ENCODE measurements at places on chromosomes 5 and 9.

DNA sequence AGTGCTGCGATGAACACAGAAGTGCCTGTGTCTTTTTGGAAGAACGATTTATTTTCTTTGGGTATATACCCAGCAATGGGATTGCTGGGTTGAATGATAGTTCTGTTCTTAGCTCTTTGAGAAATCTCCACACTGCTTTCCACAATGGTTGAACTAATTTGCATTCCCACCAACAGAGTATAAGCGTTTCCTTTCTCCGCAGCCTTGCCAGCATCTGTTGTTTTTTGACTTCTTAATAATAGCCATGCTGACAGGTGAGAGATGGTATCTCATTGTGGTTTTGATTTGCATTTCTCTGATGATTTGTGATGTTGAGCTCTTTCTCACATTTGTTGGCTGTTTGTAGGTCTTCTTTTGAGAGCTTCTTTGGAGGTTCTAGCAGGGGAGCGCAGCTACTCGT lies 134.6 kb downstream of the TENT4A start:
- DNase-seq: no peak

- peak; percentile 54 for DNase-seq
Measured at GRCh38 chr5:30040488-30041118, 1152.9 kb upstream of the CDH6 start.

DNA sequence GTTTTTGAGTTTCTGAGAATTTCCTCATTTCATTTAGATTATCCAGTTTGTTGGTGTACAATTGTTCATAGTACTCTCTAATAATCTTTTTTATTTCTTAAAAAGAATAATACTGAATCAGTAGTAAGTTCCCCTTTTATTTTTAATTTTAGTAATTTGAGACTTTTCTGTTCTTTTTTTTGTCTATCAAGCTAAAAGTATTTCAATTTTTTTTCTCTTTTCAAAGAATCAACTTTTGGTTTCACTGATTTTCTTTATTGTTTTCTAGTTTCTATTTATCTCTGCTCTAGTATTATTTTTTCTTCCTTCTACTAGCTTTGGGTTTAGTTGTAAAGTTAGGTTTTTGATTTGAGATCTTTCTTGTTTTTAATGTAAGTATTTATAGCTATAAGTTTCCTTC lies 60.6 kb upstream of the ARL15 start:
- DNase-seq: no peak

GRCh38 chr9:84829997-84830696 lies 160.6 kb downstream of the NTRK2 start:
- no peak for DNase-seq

GRCh38 chr5:174146556-174146955 lies 101.0 kb downstream of the NSG2 start:
- no peak for DNase-seq

- no peak for DNase-seq
Measured at GRCh38 chr5:67989456-67989855, 226.1 kb upstream of the PIK3R1 start.

- no peak for DNase-seq
Measured at GRCh38 chr5:4306057-4306456, 710.4 kb downstream of the IRX1 start.

DNA sequence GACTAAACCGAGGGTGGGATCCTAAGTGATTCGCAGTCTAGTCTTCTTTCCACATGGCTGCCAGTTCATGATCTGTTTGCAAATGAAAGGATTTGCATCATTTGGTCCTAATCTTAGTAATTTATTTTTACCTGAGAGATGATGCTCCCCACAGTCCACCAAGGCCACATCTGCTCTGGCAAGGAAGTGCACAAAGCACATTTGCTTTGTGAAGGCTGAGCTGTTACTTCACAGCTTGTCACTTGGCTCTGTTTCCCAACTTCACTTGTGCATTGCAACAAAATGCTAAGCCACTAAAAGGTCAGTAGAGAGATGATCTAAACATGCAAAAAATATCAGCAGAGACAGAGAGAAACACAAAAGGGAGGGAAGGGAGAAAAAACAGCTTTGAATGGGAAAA lies 128.5 kb upstream of the VLDLR start:
- no peak for DNase-seq

DNA sequence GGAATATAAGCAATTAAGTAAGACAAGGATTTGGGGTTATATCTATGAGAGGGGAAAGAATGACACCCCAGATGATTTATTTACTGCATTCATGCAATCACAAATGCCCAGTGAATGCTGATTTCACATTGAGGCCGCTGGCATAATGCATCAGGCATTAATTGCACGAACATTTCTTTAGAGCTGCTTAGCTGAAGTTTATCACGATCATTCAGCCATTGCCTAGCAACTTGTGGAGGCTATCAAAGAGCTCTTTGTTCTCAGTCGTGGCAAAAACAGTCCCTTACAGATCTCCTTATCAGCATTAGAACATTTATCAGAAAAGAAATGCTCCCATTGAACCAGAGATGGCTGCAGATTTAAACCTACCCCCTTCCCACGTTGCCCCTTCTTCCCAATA lies 88.7 kb upstream of the PRRC1 start:
- DNase-seq: no peak

DNA sequence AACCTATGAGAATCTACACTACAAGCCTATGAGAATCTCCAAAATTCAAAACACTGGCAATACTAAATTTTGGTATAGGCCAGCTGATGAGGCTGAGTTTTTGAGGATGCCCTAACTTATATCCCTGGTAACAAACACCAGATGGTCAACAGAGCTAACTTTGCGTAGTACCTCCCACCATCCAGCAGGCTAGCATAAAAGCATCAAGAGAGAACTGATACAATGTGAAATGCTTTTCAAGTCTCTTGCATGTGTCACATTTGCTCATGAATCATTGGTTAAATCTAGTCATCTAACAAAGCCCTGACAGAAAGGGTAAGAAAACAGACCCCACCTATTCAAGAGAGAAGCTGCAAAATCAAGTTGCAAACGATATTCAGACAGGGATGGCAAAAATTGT lies 1609.7 kb upstream of the CDH9 start:
- DNase-seq: peak; percentile 49

- no peak for DNase-seq
Measured at GRCh38 chr9:87685871-87686519, 39.9 kb upstream of the CTSL start.

- DNase-seq: no peak
Measured at GRCh38 chr5:125798307-125798706, 624.9 kb upstream of the GRAMD2B start.

DNA sequence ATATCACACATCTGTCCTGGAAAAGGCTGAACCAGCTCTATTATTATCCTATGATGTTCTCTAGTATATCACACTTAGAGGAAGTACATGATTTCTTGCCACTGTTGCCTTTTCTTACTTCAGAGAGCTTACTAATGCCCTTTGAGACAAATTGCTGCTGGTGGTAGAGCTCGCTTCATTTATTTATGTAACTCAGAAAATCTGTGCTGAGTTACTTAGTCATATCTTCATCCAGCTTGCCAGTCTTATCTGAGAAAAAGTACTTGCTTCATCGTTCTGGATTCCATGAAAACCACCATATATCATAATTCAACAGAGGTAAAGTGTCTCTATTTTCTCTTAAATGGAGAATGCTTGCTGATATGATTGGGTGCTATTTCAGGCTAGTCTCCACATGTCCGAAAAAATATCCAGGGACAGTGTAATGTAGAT lies 26.6 kb downstream of the PTPDC1 start:
- DNase-seq: no peak

DNA sequence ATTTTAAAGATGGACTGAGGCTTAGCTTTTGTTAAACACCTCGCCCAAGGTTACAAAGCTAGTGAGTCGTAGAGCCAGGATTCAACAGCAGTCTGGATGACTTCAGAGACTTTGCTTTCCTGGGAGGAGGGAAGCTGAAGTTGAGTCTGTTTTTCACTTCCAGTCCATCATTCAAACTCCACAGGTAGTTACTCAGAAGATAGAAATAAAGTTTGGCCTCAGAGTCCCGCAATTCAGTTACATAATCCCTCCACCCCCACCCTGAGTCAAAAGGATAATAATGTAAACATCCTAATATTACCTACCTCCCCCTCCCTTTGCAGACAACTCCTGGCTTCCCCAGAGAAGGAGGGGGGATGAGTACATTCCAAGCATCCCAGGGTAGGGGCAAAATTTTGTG lies 8.1 kb downstream of the HBEGF start:
- peak; percentile 38 for DNase-seq

GRCh38 chr5:79590396-79590999 lies 21.7 kb upstream of the TENT2 start:
- no peak for DNase-seq

DNA sequence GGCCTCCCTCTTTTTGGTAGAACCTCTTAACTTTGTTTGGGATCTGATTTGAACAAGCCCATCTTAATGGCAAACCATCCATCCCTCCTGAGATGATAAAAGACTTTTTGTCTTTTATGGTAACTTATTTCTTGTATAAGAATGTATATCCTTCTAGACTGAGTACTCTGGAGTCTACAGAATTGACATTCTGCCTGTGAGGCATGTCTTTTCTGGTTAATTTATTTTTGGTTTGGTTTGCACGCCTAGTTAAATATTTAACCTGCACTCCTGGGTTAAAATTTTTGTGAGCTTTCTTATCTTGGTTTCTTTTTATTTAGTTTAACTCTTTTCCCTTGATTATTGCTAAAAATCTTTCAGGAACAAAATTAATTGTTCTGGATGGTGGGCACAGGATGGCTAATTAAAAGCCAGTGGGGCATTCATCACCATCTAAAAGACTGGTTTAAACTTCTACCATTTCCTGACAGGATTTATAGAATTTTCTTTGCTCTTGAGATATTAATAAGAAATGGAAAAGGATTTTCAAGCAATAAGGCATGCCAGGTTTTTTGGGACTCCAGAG lies 50.3 kb downstream of the PHAX start:
- DNase-seq: no peak

GRCh38 chr5:59186623-59187022 lies 603.7 kb downstream of the RAB3C start:
- DNase-seq: no peak

DNA sequence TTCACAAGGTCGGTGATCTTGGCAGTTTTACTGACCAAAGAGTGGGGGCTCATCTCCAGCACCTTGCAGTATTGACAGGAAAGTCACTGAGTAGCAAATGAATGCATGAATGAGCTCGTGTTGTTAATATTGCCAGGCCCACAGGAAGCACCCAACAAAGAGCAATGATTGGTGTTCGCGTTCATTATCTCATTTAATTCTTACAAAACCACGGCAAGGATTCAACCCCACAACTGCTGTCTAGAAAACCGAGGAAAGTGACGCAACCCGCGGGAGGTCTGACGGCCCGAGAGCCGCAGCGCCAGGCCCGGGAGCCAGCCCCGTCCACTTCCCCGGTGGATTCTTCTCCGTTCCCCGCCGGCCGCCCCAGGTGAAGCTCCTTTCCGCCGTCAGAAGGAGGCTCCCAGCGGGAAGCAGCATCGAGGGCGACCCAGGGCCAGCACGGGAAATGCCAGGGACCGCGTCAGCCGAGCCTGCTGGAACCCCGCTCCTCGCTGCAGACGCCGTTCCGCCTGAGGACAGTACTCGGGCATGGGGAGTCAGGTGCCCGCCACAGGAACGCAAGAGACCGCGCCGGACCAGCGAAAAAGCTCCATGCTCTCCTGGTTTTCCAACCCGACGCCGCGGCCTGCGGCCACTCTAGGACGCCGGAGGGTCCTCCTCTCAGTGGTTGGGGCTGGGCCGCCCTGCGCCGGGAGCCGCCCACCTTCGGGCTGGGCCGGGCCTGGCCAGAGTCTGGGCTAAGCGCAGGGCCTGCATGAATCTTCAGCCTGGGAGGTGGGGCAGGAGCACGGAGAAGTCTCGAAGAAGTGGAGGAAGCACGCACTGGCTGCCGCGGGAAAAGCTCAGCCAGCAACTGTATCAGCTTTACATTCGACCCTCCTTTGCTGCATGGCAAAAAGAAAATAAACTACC lies 19.8 kb upstream of the FER start:
- peak; percentile 56 for DNase-seq

DNA sequence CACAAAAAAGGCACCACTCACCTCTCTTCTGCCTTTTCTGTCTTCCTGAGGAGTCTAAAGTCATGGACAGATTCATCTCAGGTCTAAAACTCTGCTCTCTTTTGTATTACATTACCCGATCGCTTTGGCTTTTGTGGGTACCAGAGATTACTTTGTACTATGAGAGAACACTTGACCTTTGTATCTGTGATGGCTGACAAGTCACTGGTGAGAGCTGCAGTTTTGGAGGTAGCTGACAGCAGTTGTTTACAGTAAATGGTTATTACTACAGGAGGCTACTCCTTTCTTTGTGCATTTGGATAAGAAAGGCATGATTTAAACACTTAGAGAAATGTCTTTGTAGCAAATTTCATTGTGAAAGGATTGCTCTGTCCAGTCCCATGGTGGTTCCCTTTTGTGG lies 307.3 kb downstream of the FBXL17 start:
- no peak for DNase-seq

DNA sequence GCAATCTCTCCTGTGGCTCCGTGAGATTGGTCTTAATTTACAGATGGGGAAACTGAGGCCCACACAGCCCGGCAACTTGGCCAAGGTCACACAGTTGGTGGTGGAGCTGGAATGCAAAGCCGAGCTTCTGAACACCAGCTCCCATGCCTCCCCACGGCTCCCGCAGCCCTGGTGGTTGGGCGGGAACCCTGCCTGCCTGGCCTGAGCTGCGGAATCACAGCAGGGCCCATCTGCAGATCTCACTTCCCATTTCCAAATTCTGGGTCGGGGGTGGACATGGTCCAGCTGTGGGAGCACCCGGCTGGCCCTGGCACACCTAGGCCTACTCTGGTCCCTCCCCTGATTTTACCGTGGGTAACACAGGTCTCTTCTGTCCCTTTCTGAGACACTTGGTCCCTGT lies 35.3 kb upstream of the PHYKPL start:
- no peak for DNase-seq

DNA sequence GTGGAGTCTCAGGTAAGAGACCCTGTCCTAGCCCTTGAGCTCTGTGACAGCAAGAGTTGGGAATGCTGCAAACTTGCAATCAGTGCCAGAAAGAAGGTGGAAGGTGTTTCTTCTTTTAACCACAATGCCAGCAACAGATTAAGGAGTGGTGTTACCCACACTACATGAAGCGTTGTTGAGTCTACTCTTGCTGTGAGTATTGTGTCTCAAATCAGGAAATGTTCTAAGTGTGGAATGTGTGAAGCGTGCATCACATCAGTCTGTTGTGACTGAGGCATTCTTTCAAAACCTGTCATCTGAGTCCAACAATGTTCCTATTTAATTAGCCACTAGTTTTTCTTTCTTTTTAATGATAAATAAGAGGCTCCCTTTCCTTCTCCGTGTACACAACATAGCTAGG lies 2.9 kb upstream of the LURAP1L start:
- DNase-seq: peak; percentile 21

GRCh38 chr5:122156724-122157325 lies 27.5 kb downstream of the ZNF474 start:
- peak; percentile 54 for DNase-seq

All from RCC 7860 (cell line).